ENCODE measurements at places on chromosomes 6 and 20. TPM values are rescaled to one million over a fixed set of nuclear protein-coding genes. Genes with fewer than 3 reads are reported as not detected.
A peak's percentile ranks its signal among the peaks of the same experiment; 100 is the strongest.

- H3K27me3 ChIP-seq = no peaks in the 10 kb centered on the region
- H3K4me3 ChIP-seq = no peak overlapping the region
- DNase-seq = peak; percentile 26
- no peaks in the 10 kb centered on the region for H3K36me3 ChIP-seq
- peak overlapping the region; percentile 63 for H3K27ac ChIP-seq
These were observed 29.2 kb downstream of the MBOAT1 start for GRCh38 chr6:20182926-20183521.

GRCh38 chr6:10733863-10734262, 11.0 kb downstream of the TMEM14C start:
- H3K27ac ChIP-seq = no peak overlapping the region
- no peaks in the 10 kb centered on the region for H3K4me1 ChIP-seq
- no peak for DNase-seq
- peaks cover 8% of the 10 kb centered on the region for H3K36me3 ChIP-seq
- no peaks in the 10 kb centered on the region for H3K27me3 ChIP-seq
- no peak overlapping the region for H3K4me3 ChIP-seq

DNA sequence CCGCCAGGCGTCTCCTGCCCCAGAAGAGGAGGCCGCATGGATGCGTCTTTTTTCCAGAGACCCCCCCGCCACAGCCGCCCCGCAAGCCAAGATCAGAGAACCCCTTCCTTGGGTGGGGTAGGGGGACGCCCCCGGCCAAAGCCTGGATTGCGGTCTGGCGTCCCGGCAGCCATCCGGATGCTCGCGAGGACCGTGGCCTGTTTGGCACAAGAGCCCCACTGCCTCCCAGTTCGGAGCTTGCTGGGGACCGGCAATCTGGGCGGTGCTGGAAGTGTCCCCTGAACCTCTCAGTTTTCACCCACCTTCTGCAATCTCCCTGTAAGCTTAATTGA, 924 bp downstream of the FAM162B start:
- no peak overlapping the region for H3K27ac ChIP-seq
- no peaks in the 10 kb centered on the region for H3K36me3 ChIP-seq
- peaks cover 44% of the 10 kb centered on the region for H3K4me1 ChIP-seq
- DNase-seq = peak; percentile 65

DNA sequence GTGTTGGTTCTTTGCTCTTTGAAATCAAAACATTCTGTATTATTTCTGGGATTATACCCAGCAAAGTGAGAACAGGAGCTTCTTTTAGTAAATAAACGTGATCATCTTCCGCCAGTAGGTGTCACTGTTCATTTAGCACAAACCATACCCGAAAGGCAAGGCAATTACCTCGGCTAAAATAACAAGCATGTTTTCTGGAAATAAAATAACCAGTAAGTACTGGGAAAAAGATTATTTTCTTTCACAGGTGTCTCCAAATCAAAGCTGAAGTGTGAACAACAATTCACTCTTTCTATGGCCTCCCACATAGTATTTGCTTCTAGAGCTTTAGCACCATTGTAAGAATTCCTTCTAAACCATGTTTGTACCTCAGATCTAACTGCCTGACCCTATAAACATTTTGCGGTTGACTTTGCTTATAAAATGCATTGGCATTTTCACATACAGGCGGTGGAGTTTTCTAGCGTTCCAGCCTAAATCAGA, 144.6 kb upstream of the AGPAT4 start:
- no peaks in the 10 kb centered on the region for H3K4me1 ChIP-seq
- peak; percentile 93 for DNase-seq
- H3K27ac ChIP-seq = no peak overlapping the region
- no peaks in the 10 kb centered on the region for H3K36me3 ChIP-seq
- no peaks in the 10 kb centered on the region for H3K27me3 ChIP-seq
- no peak overlapping the region for H3K4me3 ChIP-seq

GRCh38 chr6:6595952-6596351, 7.4 kb downstream of the LY86 start:
- H3K27me3 ChIP-seq = no peaks in the 10 kb centered on the region
- H3K27ac ChIP-seq = no peak overlapping the region
- no peaks in the 10 kb centered on the region for H3K36me3 ChIP-seq
- H3K4me3 ChIP-seq = no peak overlapping the region
- no peaks in the 10 kb centered on the region for H3K4me1 ChIP-seq

GRCh38 chr6:44642349-44642748, 254.8 kb downstream of the CDC5L start:
- no peaks in the 10 kb centered on the region for H3K4me1 ChIP-seq
- no peaks in the 10 kb centered on the region for H3K36me3 ChIP-seq
- no peak overlapping the region for H3K27ac ChIP-seq

GRCh38 chr20:36109251-36109947, 45.1 kb upstream of the EPB41L1 start:
- H3K4me1 ChIP-seq = peaks cover 25% of the 10 kb centered on the region
- no peak for DNase-seq
- peak overlapping the region; percentile 60 for H3K27ac ChIP-seq
- no peak overlapping the region for H3K4me3 ChIP-seq
- H3K27me3 ChIP-seq = no peaks in the 10 kb centered on the region

DNA sequence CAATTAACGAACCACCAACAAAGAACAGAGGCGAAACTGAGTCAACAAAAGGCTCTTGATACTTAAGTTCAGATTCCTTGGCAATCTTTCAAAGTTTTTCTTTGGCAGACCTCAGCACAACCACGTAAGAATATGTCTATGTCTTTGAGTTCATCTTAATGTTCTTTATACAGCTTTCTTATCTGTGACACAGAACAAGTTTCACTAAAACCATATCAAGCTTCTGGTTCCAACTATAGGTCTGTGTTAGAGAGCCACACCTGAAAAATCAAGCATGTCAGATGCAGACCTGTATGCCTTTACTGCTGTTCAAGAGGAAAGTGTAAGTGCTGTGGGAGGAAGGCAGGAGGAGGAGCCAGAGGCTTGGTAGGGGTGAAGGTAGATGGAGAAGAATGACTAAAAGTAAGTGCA, 271.3 kb downstream of the KHDC1L start:
- peak; percentile 77 for DNase-seq
- H3K27me3 ChIP-seq = no peaks in the 10 kb centered on the region
- no peak overlapping the region for H3K27ac ChIP-seq
- H3K4me1 ChIP-seq = no peaks in the 10 kb centered on the region
- H3K36me3 ChIP-seq = no peaks in the 10 kb centered on the region

DNA sequence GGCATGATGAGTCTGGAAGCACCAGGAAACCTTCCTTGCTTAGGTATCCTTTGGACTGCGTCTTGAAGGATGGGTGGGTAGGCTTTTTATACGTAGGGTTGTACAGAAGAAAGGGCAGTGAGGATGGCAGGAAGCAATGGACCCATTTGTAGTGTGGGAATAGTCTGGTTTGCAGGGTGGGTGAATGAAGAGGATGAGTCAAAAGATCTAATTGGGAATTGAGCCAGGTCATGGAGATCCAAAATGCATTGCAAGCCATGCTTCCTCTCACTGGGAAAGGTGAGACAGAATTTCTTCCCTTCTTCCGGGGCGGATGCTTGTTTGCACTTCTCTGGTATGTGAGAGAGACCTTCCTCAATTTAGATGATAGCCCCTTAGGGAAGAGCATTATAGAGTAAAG, 10.1 kb upstream of the BTBD3 start:
- no peak overlapping the region for H3K4me3 ChIP-seq
- no peak for DNase-seq
- H3K27me3 ChIP-seq = no peaks in the 10 kb centered on the region
- H3K4me1 ChIP-seq = peaks cover 4% of the 10 kb centered on the region
- H3K36me3 ChIP-seq = no peaks in the 10 kb centered on the region
- no peak overlapping the region for H3K27ac ChIP-seq

DNA sequence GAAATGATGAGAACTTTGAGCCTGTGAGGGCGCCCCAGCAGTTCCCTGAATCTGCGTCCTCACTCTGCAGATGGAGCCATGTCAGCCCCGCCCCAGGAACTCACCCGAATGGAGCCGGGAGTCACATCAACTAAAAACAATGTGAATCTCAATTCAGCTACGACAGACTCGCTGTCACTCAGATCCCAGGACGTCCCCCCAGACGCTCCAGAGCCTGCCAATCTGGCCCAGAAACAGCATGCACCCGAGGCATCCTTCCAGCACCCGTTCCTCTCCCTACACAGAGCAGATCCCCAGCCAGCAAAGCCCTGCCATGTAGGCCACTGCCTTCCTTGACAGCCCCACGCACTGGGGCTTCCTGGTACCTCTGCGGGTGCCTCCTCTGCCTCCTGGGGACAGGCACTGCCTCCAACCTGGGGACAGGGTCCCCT, 248.0 kb downstream of the TTLL2 start:
- H3K27me3 ChIP-seq = no peaks in the 10 kb centered on the region
- H3K36me3 ChIP-seq = no peaks in the 10 kb centered on the region
- no peak overlapping the region for H3K27ac ChIP-seq
- no peak for DNase-seq

GRCh38 chr6:111952821-111953540, 79.7 kb upstream of the FYN start:
- peak; percentile 18 for DNase-seq
- H3K4me3 ChIP-seq = no peak overlapping the region
- H3K27me3 ChIP-seq = peaks cover 4% of the 10 kb centered on the region
- H3K4me1 ChIP-seq = peaks cover 3% of the 10 kb centered on the region
- no peaks in the 10 kb centered on the region for H3K36me3 ChIP-seq
- H3K27ac ChIP-seq = no peak overlapping the region

GRCh38 chr6:112205427-112206109, 48.8 kb downstream of the LAMA4 start:
- peaks cover 19% of the 10 kb centered on the region for H3K4me1 ChIP-seq
- no peaks in the 10 kb centered on the region for H3K27me3 ChIP-seq
- peaks cover 56% of the 10 kb centered on the region for H3K36me3 ChIP-seq
- no peak overlapping the region for H3K27ac ChIP-seq

GRCh38 chr6:148250975-148251685, 91.5 kb upstream of the SASH1 start:
- H3K36me3 ChIP-seq = no peaks in the 10 kb centered on the region
- H3K27ac ChIP-seq = no peak overlapping the region
- peaks cover 9% of the 10 kb centered on the region for H3K4me1 ChIP-seq
- peak; percentile 73 for DNase-seq
- H3K27me3 ChIP-seq = no peaks in the 10 kb centered on the region

- H3K4me1 ChIP-seq = peaks cover 1% of the 10 kb centered on the region
- no peak for DNase-seq
- H3K27ac ChIP-seq = no peak overlapping the region
- no peak overlapping the region for H3K4me3 ChIP-seq
These were observed 496.0 kb upstream of the MARCKS start for GRCh38 chr6:113361014-113361645.

DNA sequence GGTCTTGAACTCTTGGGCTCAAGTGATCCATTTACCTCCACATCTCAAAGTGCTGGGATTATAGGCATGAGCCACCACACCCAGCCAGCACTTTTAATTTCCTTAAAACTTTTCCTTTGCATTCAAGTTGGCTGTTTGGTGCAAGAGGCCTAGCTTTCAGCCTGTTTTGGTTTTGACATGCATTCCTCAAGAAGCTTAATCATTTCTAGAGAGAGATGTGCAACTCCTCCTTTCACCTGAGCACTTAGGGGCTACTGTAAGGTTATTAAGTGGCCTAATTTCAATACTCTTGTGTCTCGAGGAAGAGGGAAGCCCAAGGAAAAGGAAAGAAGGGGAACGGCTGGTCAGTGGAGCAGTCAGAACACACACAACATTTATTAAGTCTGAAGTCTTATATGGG, 13.8 kb upstream of the BLOC1S5 start:
- no peak overlapping the region for H3K4me3 ChIP-seq
- no peak overlapping the region for H3K27ac ChIP-seq
- DNase-seq = no peak
- no peaks in the 10 kb centered on the region for H3K36me3 ChIP-seq

- no peak for DNase-seq
- H3K27me3 ChIP-seq = no peaks in the 10 kb centered on the region
- peaks cover 10% of the 10 kb centered on the region for H3K4me1 ChIP-seq
- peaks cover 17% of the 10 kb centered on the region for H3K36me3 ChIP-seq
- no peak overlapping the region for H3K4me3 ChIP-seq
- no peak overlapping the region for H3K27ac ChIP-seq
These were observed 31.9 kb downstream of the VAPB start for GRCh38 chr20:58420798-58421496.

DNA sequence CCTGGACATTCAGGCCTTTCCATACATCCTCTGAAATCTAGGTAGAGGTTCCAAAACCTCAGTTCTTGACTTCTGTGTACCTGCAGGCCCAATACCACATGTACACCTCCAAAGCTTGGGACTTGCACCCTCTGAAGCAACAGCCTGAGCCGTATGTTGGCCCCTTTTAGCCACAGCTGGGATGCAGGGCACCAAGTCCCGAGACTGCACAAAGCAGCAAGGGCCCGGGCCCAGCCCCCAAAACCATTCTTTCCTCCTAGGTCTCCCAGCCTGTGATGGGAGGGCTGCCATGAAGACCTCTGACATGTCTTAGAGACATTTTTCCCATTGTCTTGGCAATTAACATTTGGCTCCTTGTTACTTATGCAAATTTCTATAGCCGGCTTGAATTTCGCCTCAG, 107.4 kb upstream of the FRMD1 start:
- H3K4me3 ChIP-seq = no peak overlapping the region
- no peak overlapping the region for H3K27ac ChIP-seq
- no peaks in the 10 kb centered on the region for H3K27me3 ChIP-seq
- DNase-seq = no peak
- H3K4me1 ChIP-seq = no peaks in the 10 kb centered on the region
- H3K36me3 ChIP-seq = no peaks in the 10 kb centered on the region

The COL9A3 gene
- 0.55 TPM for total RNA-seq

The SIRPA gene
- 79.9 TPM for total RNA-seq

The SEMG1 gene
- 0.14 TPM for total RNA-seq

The VSTM2L gene
- 71.6 TPM for total RNA-seq

The C6orf15 gene
- total RNA-seq = not detected

The ABHD16B gene
- total RNA-seq = not detected

Data from lung (tissue), 17 donors.